Urinary bladder (tissue), 4 donors: ENCODE measurements at places on chromosomes 11 and 22. TPM values are rescaled to one million over a fixed set of nuclear protein-coding genes. Genes with fewer than 3 reads are reported as not detected.

- no peak for DNase-seq
These were observed 1.3 kb downstream of the DENND5A start for GRCh38 chr11:9263840-9264315.

GRCh38 chr11:69218271-69218682 lies 62.5 kb downstream of the SMIM38 start:
- DNase-seq: no peak

GRCh38 chr11:96156379-96156722 lies 186.6 kb downstream of the MAML2 start:
- no peak for DNase-seq

- DNase-seq: no peak
These were observed 565.4 kb downstream of the ETS1 start for GRCh38 chr11:128022007-128022368.

GRCh38 chr11:74980634-74981033 lies 8.1 kb upstream of the NEU3 start:
- no peak for DNase-seq

GRCh38 chr11:133559382-133559781 lies 27.1 kb upstream of the OPCML start:
- DNase-seq: no peak

- DNase-seq: no peak
These were observed 332.4 kb downstream of the TBC1D22A start for GRCh38 chr22:47094861-47095330.

GRCh38 chr11:32580967-32581366 lies 2.7 kb upstream of the EIF3M start:
- DNase-seq: no peak

DNA sequence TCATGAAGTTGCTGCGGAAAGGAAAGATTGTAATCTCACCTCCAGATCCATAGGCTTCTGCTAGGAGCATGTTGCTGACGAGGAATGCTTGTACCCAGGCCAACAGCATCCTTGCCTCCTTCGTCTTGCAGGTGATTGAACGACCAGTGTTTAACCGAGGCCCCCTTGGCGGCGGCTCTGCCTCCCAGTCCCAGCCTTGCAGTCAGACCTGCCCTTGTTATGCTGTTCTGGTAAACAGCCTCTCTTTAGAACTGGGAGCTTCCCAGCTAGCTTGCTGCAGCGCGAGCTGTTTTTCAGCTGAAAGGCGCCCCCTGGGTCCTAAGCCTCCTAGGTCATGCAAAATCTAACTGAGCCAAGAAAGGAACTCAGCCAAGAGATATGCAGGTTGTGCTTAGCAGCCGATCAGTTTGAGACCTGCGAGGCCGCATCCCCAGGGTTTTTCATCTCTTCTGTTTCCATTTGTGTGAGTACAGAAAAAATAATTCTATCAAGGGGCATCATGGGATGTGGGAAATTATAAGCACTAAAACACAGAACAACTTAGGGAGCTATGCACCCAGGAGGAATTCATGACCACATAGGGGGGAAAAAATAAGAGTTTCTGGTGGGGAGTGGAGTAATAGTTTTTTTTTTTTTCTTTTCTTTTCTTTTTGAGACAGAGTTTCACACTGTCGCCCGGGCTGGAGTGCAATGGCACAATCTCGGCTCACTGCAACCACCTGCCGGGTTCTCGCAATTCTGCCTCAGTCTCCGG lies at the start of gene PIK3IP1:
PIK3IP1 (minus strand) TSS at position 253 of the 754 bp plus-strand sequence; CDS start at position 109, 144 bp downstream.
- peak; percentile 71 for DNase-seq

GRCh38 chr11:4665424-4665823 lies 21.6 kb downstream of the OR51E1 start:
- DNase-seq: no peak

DNA sequence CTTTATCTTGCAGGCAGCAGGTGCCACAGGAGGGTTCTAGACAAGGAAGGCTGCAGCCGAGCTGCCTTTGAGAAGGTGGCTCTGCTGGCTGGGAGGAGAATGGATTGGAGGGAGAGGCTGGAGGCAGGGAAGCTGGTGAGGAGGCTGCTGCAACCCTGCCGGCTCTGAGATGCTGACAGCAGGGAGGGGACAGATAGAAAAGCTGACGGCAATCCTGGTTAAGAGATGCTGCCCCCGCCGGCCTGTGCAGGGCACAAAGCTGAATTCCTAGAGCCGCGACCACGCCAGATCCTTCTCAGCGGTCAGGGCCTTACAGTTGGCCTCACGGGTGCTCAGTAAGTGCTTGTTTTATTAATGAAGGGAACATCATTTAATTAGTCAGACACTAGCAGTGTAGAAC lies 105.4 kb downstream of the CACNA1I start:
- DNase-seq: no peak

DNA sequence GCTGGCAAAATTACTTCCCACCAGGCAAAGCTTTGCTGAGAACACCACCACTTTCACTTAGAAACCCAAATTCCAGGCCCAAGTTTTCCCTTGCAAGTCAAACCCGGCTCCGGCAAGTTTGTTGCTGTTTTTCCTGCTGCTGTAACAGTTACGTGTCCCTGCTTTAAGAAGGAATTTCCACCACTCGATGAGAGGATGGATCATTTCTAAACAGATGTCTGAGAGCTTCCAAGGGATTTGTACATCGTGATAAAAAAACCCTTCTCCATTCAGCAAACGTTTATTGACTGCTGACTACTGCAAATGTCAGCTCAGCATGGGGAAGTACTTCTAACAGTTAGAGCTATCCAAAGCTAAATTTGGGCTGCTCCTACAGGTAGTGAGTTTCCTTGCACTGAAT lies 19.7 kb downstream of the P2RX3 start:
- DNase-seq: no peak

DNA sequence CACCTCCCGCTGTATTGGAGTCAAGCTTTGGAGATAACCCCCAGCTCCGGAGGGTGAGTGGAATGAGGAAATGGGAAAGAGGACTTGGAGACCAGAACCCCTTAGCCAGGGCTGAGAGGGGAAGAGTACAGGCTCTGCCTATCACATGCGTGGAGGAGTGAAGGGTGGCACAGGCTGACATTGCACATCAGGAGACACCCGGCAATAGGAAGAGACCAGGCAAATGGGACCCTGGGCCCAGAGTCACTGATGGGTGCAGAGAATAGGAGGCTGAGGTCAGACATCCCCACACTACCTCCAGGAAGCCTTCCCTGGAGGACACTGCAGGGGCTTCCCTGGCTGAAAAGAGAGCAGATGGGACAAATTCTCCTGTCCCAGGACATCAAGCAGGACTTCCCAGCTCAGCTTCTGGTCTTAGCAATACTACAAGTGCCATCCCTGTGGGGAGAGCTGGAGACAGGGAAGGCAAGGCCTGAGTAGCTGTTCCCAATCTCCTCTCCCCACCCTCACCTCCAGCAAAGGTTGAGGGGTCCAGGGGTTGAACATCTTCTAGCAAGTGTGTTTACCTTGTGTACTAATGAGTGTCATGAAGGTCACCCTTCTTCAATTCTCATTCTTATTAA lies 160.7 kb downstream of the BUD13 start:
- DNase-seq: no peak

- no peak for DNase-seq
These were observed 612.7 kb downstream of the BRD1 start for GRCh38 chr22:49214976-49215375.

DNA sequence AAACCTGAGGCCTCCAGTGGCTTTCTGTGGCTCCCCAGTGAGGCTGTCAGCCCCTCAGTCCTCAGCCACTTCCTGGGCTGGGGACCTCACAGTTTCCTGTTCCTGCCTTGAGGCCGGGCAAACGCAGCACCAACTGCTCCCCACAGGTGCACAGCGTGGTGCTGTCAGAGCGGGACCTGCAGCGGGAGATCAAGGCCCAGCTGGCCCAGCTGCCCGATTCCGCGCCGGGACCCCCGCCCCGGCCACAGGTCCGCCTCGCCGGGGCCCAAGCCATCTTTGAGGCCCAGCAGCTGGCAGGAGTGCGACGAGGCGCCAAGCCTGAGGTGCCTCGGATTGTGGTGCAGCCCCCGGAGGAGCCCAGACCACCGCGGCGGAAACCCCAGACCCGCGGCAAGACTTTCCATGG lies 5.4 kb downstream of the TBC1D10C start:
- DNase-seq: no peak

- DNase-seq: peak; percentile 64
These were observed 25.5 kb upstream of the GRK2 start for GRCh38 chr11:67240576-67241389.

- no peak for DNase-seq
These were observed 988 bp upstream of the FLI1 start for GRCh38 chr11:128692753-128693415.

- DNase-seq: peak; percentile 63
These were observed 19.3 kb downstream of the TSSC4 start for GRCh38 chr11:2419638-2420501.

DNA sequence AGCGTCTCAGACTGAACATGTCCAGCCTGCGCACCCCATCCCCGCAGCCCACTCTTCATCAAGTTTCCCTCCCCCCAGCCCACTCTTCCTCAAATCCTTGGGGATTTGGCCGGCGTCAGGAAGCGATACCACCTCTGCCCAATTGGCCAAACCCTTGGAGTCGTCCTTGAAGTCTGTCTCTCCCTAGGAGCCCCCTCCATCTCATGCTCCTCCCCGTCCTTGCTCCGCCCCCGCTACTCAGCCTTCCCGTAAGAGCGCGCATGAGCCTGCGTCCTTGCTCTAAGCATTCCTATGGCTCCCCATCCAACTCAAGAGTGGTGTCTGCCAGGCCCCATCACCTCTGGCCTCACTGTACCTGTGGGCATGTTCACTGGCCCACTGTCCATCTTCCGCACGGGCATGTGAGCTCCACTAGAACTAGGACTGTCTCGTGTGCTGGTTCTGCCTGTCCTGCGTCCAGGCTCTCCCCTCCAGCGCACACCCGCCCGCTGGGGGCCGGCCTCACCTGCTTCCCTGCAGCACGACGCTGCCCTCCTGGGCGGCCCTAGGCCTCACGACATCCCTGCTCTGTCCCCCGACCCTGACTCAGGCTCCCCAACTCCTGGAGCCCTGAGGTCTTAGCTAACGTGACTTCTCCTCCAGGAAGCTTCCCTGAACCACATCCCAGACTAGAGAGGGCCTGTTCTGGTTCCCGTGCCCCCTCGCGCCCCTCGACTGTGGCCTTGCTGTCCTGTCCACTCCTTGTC lies 30.5 kb upstream of the TTLL12 start:
- DNase-seq: no peak

GRCh38 chr22:38923463-38924346 lies 33.7 kb upstream of the APOBEC3A start:
- DNase-seq: peak; percentile 64

GRCh38 chr11:109983358-109983757 lies 109.8 kb upstream of the ZC3H12C start:
- no peak for DNase-seq

DNA sequence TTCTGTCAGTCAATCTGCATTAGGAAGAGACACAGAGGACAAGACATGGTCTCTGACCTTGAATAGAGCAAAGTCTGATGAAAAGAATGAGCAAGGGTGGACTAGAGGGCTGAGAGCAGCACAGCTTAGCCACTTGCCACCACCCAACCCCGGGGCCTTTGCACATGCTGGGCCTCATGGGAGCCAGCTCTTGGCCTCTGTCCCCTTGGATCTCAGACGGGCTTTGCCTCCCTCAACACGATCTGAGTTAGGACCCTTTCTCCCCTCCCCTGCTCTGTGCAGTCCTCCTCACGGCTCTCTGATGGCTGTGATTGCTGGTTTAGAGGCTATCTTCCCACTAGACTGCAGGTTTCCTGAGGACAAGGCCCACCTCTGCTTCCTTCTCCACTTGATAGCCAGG lies 131.6 kb upstream of the B3GAT1 start:
- DNase-seq: no peak

GRCh38 chr11:29432719-29433325 lies 584.0 kb downstream of the KCNA4 start:
- no peak for DNase-seq

DNA sequence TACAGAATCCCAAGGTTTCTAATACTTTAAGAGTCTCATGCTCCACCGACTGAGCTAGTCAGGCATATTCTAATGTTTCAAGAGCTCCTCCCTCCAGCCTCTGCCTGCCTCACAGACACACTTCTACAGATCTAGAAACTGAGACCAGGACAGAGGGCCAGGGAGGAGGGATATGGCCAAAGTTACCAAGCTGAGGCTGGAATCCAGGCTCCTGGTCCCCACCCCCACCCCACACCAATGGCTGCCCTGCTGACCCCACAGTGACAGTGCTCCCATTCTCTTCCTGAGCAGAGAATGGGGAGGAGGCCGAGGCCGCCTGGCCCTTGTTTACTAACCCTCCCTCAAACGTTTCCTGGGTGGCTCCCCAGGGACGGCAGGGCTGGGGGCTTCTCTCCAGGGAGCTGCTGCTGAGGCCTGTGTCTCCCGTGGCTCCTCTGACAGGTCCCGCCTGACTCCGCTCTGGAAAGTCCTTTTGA lies 2.2 kb downstream of the PLEKHB1 start:
- DNase-seq: no peak

- DNase-seq: no peak
These were observed 39.6 kb downstream of the BTBD10 start for GRCh38 chr11:13423372-13423771.

DNA sequence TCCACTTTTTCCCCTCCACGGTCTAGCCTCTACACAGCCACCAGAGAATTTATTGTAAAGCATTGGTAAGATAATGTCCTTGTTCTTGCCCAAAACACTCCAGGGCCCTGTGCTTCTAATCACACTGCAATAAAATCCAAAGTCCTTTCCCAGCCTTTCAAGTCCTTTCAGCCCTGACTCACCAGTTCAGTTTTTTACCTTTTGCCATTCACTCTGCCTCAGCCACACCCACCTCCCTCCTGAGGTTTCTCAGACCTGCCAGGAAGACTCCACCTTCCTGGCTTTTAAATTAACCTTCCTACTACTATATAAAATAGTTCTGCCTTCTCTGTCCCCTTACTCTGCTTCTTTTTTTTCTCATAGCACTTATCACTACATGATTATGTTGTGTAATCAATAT lies 91.0 kb upstream of the ARHGAP32 start:
- DNase-seq: no peak

GRCh38 chr11:72347691-72348090 lies 86.6 kb downstream of the CLPB start:
- DNase-seq: no peak

GRCh38 chr22:19755722-19756287 lies 4.8 kb upstream of the TBX1 start:
- no peak for DNase-seq

DNA sequence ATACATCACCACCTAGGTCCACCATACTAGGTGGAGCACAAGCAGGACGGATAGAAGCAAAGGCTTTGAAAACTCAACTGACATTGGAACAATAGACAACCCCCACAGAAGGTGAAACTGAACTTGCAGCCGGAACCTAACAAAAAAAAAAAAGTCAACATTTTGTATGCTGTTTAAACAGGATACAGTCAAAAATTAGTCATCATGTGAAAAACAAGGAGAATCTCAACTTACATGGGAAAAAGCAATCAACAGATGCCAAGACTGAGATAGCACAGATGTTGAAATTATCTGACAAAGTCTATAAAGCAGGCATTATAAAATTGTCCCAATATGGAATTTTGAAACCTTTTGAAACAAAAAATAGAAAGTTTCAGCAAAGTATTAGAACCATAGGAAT lies 123.8 kb downstream of the RAB38 start:
- DNase-seq: no peak

GRCh38 chr11:21412652-21413383 lies 743.4 kb downstream of the NELL1 start:
- DNase-seq: no peak

TMEM191C gene
- polyA plus RNA-seq: 0.80 TPM

TSKU gene
- 55.9 TPM for polyA plus RNA-seq

OR6T1 gene
- polyA plus RNA-seq: not detected

AP2A2 gene
- polyA plus RNA-seq: 51.4 TPM

PRODH gene
- polyA plus RNA-seq: 7.5 TPM

EEF1G gene
- 1,468 TPM for polyA plus RNA-seq

CACNA1I gene
- 0.14 TPM for polyA plus RNA-seq
